ENCODE measurements at places on chromosomes 1 and 21.
A peak's percentile ranks its signal among the peaks of the same experiment; 100 is the strongest.

GRCh38 chr1:64882574-64883255 is 83.6 kb downstream of the JAK1 start:
- DNase-seq, result no peak

DNA sequence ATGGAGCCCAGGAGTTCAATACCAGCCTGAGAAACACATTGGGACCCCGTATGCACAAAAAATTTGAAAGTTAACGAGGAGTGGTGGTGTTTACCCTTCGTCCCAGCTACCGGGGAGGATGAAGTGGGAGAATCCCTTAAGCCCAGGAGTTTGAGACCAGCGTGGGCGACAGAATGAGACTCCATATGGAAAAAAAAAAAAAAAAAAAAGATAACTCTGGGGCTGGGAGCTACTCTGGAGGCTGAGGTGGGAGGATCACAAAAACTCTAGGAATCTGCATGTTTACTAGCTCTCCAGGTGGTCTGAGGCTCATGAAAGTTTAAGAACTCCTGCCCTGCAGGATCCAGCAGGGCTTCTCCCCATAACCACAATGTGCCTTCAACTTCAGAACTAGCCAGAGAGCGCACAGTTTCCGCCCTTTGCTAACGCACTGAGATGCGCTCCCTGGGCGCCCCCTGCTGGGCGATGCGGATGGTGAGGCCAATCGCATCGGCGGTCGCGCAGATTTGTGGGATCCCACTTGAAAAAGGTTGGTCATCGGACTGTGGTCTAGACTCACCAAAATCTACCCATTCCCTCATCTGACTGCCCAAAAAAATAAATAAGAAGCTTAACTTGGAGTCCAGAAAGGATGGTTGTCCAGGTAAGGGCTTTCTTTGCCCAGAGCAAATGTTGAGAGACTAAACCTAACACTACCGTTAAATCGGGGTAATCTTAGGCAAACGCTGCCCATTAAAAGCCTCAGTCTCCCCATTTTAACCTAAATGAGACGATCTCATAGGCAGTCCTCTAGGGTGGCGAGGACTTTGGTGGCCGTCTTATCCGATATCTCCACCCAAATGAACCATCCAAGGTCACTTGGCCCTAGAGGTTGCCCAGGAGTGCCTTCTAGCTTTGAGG is 8.8 kb downstream of the ZNF683 start:
- peak; percentile 55 for DNase-seq

DNA sequence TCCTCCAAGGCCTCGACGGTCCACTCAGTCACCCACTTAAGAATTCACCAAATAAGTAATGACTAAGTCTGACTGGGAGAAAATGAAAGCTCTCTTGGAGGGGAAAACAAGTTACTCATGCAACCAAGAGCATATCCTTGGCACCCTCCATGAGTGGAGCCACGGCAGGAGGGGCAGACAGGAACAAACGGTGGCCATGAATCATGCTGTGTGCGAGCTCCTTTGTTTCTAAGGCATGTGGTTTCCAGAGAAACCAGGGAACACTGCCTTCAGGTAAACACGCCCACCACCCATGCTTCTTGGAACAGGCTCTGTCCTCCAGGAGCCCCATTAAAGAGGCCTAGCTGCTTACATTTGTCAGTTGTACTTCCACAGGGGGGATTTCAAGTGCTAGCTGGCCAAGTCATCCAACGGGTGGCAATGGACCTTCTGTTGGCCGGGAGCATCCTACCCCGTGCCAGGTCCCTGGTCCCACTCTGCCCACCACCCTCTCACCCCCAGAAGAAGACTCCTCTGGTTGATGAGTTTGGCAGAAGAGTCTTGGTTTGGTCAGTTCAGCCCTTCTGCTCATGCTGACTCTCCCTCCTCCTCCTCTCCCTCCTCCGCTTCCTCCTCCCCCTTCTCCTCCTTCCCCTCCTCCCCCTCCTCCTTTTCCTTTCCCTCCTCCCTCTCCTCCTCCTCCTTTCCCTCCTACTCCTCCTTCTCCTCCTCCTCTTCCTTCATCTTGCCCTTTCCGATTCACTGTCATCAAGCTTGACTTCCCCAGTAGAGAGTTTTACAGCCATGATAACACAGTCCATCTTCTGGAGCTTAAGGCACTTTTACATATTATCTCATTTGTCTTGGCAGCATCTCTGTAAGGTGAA is 107.6 kb downstream of the CCDC185 start:
- DNase-seq, result peak; percentile 93

DNA sequence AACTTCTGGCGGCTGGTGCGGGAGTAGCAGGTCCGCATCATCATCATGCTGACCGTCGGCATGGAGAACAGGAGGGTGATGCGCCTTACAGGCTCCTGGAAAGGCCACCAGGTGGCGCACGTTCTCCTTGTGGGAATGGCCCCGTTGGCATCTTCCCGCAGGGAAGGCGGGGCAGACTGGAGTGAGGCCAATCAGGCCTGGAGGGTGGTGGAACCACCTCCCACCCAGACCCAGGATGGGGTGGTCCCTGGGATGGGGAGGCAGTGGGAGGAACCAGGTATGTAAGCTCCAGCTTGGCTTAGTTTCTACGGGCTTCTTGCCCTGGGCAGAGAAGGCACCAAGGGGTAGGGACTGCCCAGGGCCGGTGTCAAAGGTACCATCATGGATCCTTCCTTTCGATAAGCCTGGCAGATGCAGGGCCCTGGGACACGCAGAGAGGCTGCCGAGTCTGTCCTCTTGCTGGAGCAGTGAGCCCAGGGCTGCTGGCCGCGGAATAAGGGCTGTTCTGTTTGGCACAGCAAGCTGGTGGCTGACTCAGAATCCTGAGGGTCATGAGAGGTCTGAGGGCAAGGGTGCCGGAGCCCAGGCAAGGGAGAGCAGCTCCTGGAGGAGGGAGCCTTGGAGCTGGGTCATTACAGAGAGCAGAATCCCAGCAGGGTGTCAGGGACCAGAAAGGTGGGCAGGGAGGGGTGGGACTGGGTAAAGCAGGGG is 8.7 kb upstream of the LGR6 start:
- peak; percentile 92 for DNase-seq

DNA sequence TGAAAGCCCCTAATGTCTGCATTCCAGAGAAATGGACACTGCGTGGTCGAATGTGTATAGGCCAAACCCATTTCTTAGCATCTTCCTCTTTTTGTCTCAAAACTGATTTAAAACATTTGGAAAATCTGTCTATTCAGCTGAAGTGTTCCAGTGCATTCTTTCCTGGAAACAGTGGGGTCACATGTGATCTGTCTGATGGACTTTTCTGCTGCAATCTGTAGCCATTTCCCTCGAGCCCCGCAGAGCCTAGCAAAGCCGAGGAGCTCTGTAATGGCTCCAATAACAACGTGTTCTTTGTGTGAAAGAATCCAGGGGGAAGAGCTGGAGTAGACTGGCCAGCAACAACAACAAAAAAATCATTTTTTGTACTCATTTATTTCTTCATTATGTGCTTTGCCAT is 329.3 kb downstream of the BARHL2 start:
- DNase-seq, result no peak

GRCh38 chr1:204085876-204086275 is 13.0 kb downstream of the SOX13 start:
- no peak for DNase-seq

DNA sequence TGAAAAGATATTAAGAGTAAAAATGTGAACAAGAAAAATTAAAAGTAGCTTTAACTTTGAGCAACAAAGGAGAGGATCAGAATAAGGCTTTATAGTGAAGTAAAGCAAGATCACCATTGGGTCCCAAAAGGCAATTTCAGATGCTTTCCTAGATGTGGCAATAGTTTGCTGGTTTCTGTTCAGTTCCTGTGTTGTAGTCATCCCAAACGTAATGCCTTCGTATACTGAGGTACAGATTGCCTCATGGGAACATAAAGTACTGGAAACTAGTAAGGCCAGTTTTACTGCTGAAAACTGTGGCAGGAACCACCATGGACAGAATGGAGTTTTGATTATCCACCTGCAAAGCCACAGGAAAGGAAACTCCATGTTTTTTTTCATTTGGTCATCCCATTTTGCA is 283.5 kb upstream of the SGIP1 start:
- DNase-seq, result no peak

- no peak for DNase-seq
Observed at GRCh38 chr1:218666263-218666662, 321.1 kb downstream of the TGFB2 start.

GRCh38 chr1:111370871-111371270 is 56.7 kb downstream of the OVGP1 start:
- DNase-seq, result no peak

DNA sequence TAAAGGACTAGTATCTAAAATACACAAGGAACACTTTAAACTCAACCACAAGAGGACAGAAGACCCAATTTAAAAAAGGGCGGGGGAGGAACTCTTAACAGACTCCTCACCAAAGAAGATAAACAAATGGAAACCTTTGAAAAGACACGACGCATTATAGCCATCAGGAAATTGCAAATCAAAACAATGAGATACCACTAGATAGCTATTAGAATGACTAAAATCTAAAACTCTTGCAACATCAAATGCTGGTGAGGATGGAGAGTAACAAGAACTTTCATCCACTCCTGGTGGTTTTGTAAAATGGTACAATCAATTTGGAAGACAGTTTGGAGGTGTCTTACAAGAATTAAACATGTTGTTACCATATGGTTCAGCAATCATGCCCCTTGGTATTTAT is 708.2 kb downstream of the BRINP3 start:
- no peak for DNase-seq

- no peak for DNase-seq
Observed at GRCh38 chr1:110017792-110018191, 16.6 kb upstream of the STRIP1 start.

DNA sequence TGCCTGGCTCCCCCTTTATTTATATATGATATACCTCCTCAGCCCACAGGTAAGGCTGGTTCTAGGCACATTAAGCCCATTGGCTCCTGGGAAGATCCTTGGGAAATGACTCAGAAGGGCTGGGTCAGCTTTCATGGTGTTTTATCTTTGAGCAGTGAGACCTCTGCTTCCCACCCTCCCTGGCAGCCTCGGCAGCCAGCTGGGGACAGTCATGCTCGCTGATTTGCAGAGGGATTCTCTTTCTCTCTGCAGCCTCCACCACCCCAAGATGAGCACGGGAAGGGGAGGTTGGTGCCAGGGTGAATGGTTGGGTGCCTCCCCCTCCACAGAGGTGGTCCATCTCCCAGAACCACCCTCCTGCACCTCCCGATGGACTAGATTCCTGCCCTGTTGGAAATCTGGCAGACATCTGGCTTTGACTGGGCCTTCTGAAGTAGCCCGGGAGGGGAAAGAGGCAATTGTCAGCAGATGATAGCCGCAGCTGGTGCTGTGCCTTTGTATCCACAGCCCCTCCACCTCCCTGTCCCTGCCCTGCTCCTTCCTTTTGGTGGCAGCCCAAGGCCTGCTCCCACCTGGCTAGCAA is 24.6 kb downstream of the IER5 start:
- DNase-seq, result peak; percentile 94

DNA sequence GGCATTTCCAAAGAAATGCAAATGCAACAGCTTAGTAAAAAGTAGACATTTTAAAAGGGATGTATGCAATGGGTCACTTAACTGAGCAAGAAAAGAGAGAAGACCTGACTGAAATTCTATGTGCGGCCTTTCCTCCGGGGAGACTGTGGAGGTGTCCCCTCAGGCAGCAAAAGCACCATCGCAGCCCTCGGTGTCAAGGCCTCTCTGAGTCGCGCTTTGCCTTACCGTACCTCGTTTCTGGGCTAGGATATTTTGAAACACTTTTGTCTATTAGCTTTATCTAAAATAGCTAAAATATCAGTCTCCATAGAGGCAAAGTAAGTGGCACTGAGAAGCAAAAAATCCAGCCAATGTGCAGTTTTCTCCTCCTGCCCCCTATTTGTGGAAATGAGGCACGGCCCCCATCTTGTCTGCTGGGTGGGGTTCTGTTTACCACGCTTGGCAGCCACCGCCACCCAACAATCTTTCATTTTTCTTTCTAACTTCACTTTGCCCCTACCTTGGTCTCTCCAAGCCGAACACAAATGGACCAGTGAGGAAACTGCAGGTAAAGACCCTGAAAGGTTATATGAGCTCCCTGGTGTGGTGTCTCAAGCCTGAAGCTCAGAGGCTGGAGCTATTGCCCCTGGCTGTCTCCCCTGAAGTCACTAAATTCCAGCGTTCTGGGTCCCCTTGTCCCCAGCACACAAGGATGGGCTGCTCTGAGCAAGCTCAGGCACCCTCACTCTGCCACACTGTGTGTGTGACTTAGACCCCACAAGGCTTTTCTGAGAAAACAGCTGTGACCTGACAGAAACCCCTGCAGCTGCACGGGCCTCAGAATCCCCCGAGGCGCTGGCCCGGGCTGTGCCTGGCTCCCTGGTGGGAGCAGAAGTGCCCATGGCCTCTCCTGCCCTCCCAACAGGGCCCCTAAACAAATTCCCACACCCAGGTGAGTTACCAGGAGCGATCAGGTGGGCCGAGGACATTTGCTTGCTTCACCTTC is 1.6 kb downstream of the CD247 start:
- DNase-seq, result no peak

- no peak for DNase-seq
Observed at GRCh38 chr1:218692808-218693207, 347.7 kb downstream of the TGFB2 start.

DNA sequence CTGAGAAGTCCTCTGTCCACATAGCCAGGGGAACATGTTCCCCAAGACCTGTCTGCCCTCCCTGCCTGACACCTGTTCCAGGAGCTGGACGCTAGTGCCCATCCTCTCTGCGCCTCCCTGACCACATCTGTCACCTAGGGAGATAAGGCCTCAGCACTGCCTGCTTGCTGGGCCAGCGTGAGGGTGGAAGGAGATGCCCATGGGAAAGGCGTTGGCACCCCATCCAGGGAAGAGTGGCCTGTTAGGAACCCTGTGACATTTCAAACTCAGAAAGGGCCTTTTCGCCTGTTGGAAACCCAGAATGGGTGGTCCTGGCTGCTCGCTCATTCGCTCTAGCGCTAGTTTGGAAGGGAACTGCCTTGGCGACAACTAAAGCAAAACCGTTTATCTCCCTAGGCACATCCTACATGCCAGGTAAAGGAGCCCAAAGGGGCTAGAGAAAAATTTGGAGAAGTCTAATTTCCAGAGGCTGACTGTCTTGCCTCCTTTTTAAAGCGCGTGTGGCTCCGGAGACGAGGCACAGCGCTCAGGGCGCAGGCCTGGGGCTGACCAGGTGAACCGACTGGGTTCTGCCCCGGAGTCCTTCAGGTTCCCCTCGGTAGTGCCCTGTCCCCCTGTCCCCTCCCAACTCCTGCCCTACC is 410 bp downstream of the ACTA1 start:
- DNase-seq, result no peak

- DNase-seq, result no peak
Observed at GRCh38 chr1:39925721-39926342, 24.1 kb upstream of the MYCL start.

GRCh38 chr1:110291241-110292030 is 47.7 kb upstream of the RBM15 start:
- no peak for DNase-seq

GRCh38 chr1:41673378-41673777 is 188.9 kb upstream of the EDN2 start:
- no peak for DNase-seq

GRCh38 chr1:208177656-208178055 is 66.5 kb downstream of the PLXNA2 start:
- peak; percentile 35 for DNase-seq

GRCh38 chr1:180950321-180950720 is 37.6 kb downstream of the KIAA1614 start:
- DNase-seq, result no peak
